ENCODE measurements at places on chromosomes 5 and 9.

DNA sequence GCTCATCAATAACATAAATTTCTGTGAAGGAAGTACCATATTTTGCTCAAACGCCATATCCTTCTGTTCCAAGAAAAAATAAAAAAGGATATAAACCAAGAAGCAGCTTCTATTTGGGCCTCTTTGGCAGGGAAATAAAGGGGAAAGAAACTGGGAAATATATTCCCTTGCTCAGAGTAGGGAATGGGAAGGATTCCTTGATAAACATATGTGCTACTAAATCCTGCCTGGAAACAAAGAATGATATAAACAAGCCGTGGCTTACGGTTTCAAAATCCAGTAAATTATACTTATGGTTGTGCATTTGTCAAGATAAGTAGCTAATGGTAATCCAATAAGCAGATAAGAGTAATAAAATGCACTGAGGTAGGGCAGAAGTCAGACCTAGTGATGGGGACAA, 481.6 kb downstream of the NTRK2 start:
- DNase-seq = no peak

- no peak for DNase-seq
These were observed 235.8 kb upstream of the VLDLR start for GRCh38 chr9:2385746-2386145.

GRCh38 chr5:161946911-161947310, 99.0 kb downstream of the GABRA1 start:
- no peak for DNase-seq

DNA sequence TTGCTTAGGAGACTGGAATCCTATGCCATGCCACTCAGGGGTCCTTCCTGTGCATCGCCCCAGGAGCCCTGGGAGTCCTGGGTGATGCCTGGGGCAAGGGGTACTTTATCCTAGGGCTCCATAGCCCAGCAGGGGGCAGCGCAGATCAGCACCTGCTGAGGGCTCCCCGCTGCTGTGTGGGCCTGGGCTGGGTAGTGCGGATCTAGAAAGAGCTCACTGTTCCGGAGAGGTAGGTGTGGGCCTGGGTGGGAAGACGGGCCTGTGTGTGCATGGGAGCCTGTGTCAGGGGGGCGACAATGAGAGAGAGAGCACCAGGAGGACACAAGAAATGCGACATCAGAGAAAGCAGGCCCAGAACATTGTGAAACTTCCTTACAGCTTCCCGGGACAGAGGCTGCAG, 11.4 kb upstream of the DAB2IP start:
- DNase-seq = no peak

GRCh38 chr9:82334286-82334685, 345.7 kb downstream of the SPATA31D1 start:
- no peak for DNase-seq

GRCh38 chr5:59321642-59322041, 571.9 kb downstream of the PDE4D start:
- DNase-seq = no peak

GRCh38 chr9:126474206-126474765, 139.4 kb upstream of the LMX1B start:
- DNase-seq = no peak

- no peak for DNase-seq
These were observed 394.1 kb downstream of the ZNF608 start for GRCh38 chr5:124352312-124352711.

GRCh38 chr5:177421062-177421798, 5.2 kb upstream of the GRK6 start:
- DNase-seq = no peak

DNA sequence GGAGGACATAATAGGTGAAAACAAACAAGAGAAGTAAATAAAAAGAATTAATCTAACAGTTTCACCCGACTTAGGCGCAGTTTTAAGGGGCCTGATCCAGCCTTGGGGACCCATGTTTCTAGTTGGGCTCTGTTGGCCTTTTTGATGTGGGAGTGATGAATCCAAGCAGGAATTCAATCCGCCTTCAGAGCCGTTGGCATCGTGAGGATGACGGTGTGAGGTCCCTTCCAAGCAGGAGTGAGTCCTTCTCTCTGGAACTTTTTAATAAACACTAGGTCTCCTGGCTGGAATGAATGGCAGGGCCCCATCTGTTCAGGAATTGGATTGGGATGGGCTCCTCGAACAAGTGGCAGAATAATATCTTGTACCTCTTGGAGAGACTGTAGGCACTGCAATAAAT, 22.3 kb upstream of the RHOBTB3 start:
- DNase-seq = no peak

GRCh38 chr5:152560512-152561137, 155.5 kb upstream of the NMUR2 start:
- peak; percentile 29 for DNase-seq

DNA sequence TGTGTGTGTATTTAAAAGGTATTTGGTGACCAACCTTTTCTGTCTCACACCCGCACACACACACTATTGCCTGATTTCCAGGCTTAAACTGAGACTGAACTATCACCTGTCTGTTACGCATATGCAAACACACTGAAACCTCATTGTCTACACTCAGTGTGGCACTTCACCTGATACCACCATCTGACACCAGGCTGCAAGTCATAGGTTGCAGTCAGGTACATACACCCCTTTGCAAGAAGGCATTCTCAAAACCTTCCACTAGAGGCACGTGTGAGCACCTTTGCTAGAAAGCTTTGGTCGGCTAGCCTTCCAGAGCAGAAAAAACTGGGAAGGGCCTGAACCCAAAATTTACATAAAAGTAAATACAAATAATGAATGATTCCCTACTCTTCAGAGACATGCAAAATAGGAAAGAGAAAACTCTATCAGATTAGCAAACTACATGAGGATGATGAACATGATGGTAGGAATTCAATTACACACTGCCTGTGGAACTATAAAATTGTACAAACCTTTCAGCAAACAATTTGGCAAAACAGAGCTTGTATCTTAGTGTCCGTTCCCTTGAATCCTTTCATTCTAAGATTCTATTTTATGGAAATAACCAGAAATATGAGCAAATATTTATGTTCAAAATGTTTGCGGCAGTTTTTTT, 5.9 kb upstream of the FOXD1 start:
- DNase-seq = peak; percentile 27

GRCh38 chr9:119697996-119698395, 328.8 kb upstream of the BRINP1 start:
- no peak for DNase-seq

DNA sequence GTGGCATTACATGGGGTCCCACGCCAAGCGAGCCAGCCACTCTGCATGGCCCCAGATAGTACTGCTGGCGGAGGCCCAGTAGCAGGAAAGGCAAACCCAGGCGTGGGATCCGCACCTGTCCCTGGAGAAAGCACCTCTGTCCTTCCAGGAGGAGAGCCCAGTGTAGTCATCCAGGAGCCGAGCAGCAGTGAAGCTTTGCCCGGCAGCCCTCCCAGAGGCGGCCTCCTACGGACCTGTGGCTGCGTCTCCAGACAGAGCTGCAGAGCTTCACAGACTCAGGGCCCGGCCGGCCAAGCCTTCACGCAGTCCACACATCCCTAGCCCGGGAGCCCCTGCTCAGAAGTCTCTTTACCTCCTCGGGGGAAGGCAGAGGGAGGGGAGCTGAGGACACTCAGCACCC, 100.8 kb upstream of the PPP1R26 start:
- DNase-seq = no peak

DNA sequence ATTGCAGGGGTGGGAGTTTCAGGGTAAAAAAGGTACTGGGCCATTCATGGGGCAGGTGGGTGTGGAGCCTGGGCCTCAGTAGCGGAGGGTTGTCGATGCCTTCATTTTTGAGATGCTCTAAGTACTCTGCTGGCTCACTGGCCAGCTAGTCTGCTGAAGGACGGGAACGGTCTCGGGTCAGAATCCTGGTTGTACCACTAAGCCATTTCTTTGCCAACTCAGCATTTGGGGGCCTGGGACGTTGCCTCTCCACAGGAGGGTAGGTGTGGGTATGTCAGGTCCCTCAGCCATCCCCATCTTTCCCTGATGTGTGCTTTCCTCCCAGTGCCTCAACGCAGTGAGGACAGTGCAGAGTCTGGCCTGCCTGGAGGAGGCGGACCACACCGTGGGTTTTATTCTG, 25.1 kb downstream of the SH3GLB2 start:
- no peak for DNase-seq

GRCh38 chr9:88193766-88194165, 55.5 kb upstream of the SPATA31C2 start:
- no peak for DNase-seq

GRCh38 chr5:142048272-142048671, 35.4 kb upstream of the GNPDA1 start:
- no peak for DNase-seq

- no peak for DNase-seq
These were observed 19.8 kb downstream of the IL12B start for GRCh38 chr5:159310511-159310910.

DNA sequence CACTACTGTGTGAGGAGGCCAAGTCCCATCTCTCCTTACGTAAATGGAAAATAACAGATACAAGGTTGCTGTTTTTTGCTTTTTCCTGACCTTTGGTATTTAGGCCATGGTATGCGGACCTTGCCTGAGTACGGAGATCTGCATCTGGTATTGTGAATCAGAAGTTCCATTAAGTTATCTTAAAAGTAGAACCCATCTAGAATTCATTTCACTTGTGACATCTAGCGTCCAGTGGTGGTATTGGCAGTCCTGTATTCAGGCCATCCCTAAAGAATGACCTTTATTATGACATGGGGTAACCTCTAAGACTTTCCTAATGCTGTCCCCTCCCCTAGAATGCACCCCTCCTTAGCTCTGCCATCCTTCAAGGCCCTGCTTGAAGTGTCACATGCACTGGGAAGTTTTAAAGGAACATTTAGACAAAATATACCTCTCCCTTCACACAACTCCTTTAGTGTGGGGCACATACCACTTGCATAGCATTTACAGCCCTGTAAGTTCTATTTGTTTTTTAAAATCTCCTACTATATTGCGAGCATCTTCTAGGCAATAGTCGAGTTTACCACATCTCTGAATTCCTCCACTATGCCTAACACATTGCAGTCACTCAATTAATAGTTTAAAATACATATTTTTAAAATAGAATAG, 1.9 kb upstream of the SPDL1 start:
- DNase-seq = no peak

- no peak for DNase-seq
These were observed 11.4 kb downstream of the GCNT4 start for GRCh38 chr5:75040973-75041372.

DNA sequence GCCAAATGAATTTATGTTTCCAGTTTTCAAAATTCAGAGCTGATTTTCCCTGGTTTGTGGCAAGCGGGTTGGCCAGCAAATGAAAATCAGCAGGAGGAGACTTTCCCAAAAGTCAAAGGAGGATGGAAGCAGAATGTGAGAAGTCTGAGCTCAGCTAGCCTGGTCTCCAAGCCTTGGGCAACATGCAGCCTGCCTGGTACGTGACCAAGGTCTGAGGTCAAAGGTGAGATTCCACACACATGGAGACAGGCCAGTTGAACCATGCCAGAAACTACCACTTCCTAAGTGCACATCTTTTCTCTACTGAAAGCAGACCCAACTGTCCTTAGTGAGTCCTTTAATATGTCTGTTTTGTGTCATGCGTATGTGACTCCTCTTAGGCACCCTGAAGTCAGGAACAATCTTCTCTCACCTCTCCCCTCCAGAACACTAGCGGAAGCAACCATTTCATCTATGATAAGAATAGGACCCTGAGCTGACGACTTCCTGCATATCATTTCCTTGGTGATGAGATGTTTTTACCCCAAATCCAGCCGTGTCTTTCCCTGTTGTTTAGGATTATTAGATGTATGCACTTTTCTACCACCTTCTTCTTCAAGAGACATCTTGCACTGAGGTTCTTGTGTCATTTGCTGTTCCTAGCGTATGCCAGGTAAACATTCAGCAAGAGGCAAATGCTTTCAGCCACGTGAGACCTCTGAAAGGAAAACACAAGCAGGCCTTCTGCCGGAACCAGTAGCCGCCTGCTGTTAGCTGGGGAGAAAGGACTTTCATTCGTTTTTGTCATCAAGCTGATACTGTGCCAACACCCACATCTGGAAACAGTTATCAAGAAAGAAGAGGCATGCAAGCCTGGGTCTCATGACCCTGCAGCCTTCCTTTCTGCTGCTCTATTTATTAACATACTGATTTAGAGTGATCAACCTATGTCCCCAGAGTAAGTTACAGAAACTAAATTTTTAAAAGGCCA, 9.7 kb upstream of the TGFBI start:
- DNase-seq = no peak

DNA sequence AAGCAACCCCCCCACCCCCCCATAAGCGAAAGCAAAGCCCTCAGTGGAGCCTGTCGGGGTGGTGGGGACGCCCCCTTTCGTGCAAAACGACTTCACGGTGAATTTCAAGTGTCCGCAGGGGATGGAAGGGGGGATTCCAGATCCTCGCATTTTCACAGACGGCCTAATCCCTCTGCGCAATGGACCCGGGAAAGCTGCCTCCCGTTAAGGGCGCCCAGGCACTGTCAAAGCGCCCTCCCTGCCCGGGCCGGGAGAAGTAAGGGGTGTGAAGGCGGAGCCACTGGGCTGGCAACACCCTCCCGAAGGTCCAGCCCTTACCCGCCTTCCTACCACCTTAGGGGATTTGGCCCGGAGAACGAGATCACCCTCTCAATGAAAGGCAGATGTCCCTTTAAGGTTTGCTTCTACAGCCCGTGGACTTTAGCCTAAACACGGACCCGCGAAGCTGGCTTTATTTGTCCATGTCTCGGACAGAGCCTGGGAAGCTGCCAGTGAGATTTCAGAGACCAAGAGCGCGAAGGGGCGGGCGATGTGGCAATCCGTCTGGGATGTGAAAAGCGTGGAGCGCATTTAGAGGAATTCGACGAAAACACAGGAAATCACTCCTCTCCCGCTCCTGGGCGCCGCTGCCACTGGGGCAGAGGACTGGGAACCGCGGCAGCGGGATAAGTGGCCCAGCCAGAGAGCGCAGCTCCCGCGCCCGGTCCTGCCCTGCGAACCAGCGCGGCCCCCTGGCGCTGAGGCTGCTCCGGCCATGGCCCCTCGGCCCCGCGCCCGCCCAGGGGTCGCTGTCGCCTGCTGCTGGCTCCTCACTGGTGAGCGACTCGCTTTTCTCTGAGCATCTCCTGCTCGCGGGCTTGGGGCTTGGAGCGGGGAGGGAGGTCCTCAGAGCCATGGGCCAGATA, at the start of the genes ITGA1 and PELO:
ITGA1 (plus strand) TSS at position 317 of the 905 bp plus-strand sequence; CDS start at position 755, 438 bp downstream.
PELO (plus strand) TSS at position 317 of the 905 bp plus-strand sequence. CDS start 12,479 bp downstream, outside the sequence.
- DNase-seq = no peak

GRCh38 chr5:73321757-73322436, 126.7 kb downstream of the FOXD1 start:
- no peak for DNase-seq

GRCh38 chr5:91937121-91937520, 554.0 kb upstream of the ARRDC3 start:
- DNase-seq = no peak

- DNase-seq = no peak
These were observed 219.2 kb upstream of the RAI14 start for GRCh38 chr5:34436761-34437501.

GRCh38 chr5:177269976-177270375, 33.5 kb downstream of the RAB24 start:
- no peak for DNase-seq

- no peak for DNase-seq
These were observed 177.9 kb downstream of the MACROH2A1 start for GRCh38 chr5:135221187-135221473.

- no peak for DNase-seq
These were observed 39.2 kb upstream of the EQTN start for GRCh38 chr9:27336126-27336525.

GRCh38 chr5:402615-403359, 40.2 kb upstream of the EXOC3 start:
- no peak for DNase-seq

All from NCI-H2081 treated with DMSO at 0.1 percent for 48 hours (cell line).